ENCODE measurements at places on chromosomes 1 and 21.

DNA sequence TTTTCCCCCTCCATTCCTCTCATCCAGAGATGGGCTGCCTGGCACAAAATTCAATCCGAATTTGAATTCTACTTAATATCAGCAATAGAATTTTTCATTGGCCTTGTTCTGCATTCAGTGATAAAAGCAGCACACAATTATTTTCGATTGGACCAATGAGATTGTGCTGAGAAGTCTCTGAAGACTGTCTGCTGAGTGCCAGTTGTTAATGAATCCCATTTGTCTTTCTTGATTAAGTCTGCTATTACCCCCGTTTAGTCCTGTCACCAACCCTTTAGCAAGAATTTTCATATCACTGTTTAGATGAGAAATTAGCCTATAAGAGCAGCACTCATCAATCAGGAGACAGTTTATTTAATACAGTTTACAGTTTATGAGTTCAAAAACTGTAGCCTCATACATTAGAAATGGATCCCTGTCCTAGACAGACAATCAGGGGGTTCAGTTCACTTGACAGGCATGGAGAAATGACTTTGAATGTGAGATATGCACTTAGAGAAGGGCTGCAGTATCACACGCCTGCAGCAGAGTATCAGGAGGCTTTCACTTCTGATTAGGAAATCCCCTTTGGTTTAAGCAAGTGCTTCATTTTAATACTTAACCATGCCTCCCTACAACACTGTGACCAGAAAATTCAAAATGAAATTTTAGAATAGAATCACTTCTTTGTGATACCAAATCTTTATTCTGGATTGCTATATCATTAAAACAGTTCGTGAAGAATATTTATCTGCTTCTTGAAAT lies 304.7 kb upstream of the PTBP2 start:
- DNase-seq = no peak

DNA sequence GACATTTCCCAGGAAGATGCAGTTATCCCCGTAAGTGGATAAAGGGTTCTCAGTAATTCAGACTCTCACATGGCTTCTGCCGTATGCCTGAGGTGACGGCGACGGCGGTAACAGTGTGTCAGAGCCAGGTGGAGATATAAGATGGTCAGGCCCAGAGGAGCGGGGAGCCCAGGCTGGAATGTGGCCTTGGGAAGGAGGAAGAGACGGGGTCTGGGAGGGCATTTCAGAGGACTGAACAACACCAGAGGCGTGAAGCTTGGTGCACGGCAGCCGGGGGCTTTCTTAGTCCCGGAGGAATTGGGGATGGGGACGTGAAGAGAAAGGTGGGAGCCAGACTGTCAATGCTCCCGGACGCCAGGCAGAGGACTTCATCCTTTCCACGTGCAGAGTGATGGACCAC lies 1.0 kb downstream of the RER1 start:
- DNase-seq = no peak

- DNase-seq = no peak
Measured at GRCh38 chr1:41812051-41812450, 106.7 kb downstream of the HIVEP3 start.

DNA sequence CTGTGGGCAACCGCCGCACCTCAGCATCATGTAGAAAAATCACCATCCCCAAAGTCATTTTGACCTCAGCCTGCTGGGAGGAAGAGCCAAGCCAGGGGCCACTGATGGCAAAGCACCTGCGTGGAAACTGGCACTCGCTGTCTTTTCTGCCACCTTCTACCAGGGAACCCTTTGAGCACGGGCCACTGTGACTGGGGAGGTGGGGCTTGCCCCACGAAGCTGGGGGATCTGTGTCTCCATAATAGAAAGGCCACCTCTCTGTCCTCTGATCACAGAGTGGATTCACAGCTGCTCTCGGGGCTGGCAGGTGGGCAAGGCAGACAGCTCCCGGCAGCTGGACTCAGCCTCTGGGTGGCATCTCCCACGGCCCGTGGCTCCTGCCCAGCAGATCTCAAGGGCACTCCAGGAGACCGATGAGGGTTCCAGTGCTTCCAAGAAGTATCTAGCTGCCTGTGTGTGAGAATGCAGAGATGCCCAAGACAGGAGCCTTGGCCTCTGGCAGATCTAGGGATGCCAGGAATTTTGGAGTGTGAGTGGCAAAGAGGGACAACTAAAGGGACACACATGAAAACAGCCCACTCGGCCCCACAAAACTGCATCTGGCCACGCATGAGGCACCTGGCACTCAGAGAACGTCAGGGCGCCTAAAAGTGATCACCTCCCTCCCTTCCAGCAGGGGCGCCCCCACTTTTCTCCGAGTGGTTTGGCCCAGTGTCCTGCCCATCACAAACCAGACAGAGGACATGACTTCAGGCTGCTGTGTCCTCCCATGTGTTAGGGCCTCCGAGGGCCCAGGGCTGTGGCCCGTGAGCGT lies 102.6 kb downstream of the PDE9A start:
- DNase-seq = no peak

- DNase-seq = no peak
Measured at GRCh38 chr21:38790961-38791360, 14.8 kb upstream of the ETS2 start.

DNA sequence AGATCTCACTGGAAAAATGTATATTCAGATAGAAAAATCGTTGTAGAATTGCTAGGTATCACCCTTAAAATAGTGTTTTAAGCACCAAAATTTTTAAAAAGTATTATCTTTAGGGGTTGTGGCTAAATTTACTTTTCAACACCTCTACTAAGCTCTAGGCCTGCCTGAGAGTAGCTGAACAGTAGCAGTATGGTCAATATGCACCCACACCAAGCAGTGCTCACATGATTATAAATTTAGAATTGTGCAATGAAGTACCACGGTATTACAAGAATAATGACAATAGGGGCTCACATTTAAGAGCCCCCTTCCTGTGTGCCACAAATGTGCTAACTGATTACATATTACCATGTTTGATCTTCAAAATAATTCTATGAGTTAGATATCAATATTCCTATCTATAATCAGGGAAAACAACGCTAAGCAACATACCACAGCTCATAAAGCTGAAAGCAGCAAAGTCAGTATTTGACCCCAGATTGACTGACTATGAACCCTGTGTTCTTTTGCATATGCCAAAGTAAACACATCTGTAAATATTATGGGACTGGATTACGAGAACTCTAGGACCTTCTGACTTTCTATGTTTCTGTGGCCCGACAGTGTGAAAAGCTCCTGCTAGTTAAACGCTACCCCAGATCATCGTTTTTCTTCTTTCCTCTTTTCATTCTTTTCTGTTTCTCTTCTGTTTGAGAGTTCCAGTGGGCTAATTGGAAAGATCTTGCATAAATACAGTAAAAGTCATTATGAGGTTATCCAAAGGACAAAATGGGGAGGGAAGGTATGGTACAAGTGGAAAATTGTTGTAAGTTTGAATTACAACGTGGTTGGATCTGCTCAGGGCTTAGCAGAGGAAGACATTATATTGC lies 201.1 kb upstream of the C1orf87 start:
- DNase-seq = no peak

DNA sequence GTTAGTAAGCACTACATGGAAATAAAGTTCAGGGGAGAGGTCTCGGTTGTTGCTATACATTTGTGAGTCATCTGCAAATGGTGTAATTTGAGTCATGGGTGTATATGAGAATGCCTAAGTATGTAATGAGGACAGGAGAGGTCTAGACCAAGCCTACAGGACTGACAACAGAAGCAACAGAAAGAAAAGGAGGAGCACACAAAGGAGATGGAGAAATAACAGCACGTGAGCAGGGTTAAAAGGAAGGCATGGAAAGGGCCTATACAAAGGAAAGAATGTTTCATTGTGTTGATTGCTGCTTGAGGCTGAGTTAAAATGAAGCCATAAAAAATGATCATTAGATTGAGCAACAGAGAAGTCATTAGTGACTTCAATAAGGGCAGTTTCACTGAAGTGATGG lies 28.0 kb upstream of the PRKAA2 start:
- DNase-seq = no peak

- no peak for DNase-seq
Measured at GRCh38 chr1:60916199-60916598, 166.2 kb upstream of the NFIA start.

DNA sequence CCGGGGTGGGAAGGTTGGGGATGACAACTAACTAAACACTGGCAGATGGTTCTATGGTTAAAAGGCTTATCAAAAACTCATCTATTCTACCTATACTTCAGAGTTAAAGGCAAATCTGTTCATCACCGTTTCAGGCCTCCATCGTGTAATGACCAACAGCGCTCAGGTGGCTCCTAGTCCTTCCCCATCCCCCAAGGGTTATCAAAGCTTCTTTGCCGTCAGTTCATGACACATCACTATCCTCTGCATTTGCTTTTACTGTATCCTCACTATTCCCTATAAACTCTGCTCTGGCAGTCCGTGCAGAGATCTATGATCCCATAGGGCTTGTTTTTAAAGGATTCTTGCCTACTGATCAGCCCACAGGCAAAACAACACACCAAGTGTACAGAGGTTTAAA lies 8.2 kb downstream of the HMGN1 start:
- DNase-seq = no peak

- DNase-seq = no peak
Measured at GRCh38 chr1:100597784-100598183, 59.8 kb downstream of the GPR88 start.

DNA sequence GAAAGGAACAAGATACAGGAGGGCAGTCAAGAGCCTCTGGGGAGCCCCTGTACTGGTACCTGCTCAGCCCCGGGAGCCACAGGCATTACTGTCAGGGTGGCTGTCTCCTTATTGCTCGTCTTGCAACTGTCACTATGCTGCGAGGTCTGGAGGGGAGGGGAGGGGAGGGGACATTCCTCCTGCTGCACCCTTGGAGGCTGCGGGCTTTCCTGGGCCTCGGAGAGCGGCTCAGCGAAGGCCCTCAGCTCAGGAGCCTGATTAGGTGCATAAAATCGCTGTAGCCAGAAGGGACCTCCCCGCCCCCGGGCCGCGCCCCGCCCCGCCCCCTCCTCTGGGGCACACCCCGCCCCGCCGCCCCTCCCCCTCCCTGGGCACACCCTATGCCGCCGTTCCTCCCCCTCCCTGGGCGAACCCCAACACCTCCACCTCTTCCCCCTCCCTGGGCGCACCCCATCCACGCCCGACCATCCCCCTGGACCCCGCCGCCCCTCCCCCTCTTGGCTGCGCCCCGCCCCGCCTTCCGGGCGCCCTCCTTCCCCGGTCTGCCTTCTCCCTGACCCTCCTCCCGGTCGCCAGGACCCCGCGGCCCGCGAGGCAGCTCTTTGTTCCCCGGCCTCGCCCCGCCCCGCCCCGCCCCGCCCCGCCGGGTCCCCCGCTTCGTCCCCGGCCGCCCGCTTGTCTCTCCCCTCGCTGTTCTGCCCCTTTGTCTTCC lies 35.5 kb downstream of the CACHD1 start:
- DNase-seq = peak; percentile 18

GRCh38 chr1:177824508-177824982 lies 145.3 kb downstream of the SEC16B start:
- no peak for DNase-seq

DNA sequence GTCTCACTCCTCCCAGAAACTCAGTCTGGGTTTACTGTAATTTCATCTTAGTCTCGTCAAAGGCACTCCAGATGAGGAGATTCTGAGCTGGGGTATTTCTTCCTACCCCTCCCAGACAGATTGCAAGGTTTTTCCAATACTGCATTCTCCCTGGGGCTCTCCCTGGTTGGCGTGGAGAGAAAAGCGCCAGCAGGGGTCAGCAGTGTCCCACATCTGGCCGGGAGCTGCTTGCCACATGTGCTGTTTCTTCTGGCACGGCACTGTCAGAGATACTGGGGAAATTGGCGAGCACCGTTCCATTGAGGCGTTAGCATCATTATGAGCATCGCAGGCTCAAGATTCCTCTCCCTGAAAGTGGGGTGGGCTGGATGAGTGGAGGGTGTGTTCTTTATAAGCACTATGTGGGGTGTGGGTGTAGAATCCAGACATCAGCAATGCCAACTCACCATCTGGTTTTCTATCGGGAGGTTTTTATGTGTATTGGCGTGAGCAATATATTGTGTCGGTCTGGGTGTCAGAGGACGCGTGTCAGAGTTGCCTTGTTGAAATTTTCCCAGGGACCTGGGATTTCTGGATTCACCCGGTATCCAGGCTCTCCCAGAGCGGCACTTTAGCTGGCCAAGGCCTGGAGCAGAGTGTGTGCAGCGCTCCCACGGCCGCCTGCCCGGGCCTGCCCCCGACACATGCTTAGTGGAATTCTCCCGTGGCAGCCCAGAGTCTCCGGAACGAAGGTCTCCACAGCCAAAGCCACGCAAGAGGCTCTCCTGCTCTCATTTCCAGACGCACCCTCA lies 8.0 kb upstream of the NAV1 start:
- no peak for DNase-seq

- no peak for DNase-seq
Measured at GRCh38 chr1:66438501-66438900, 95.5 kb upstream of the SGIP1 start.

GRCh38 chr1:19811206-19811851 lies 3.8 kb downstream of the RNF186 start:
- DNase-seq = peak; percentile 36

- no peak for DNase-seq
Measured at GRCh38 chr1:213600879-213601278, 386.9 kb upstream of the PROX1 start.

DNA sequence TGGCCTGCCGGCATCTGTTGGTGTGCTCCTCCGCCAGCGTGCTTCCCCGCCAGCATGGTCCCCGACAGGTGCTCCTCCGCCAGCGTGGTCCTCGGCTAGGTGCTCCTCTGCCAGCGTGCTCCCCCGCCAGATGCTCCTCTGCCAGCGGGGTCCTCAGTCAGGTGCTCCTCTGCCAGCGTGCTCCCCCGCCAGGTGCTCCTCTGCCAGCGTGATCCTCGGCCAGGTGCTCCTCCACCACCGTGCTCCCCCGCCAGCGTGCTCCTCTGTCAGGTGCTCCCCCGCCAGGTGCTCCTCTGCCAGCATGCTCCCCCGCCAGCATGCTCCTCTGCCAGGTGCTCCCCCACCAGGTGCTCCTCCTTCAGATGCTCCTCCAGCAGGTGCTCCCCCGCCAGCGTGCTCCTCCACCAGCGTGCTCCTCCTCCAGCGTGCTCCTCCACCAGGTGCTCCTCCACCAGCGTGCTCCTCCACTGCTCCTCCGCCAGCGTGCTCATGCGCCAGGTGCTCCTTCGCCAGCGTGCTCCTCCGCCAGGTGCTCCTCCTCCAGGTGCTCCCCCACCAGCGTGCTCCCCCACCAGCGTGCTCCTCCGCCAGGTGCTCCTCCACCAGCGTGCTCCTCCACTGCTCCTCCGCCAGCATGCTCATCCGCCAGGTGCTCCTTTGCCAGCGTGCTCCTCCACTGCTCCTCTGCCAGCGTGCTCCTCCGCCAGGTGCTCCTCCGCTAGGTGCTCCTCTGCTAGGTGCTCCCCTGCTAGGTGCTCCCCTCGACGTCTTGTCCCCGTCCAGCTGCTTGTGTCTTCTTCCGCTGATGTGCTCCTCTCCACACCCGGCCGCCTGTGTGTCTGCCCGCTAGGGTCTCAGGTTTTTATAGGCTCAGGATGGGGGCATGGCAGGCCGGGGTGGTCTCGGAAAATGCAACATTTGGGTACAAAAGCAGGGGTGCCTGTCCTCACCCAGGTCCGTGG lies 223.0 kb downstream of the NRIP1 start:
- DNase-seq = no peak

All from naive thymus-derived CD4-positive, alpha-beta T cell (primary cell).